Esophagus squamous epithelium (tissue), 5 donors: ENCODE measurements at places on chromosomes 12 and 14. TPM values are rescaled to one million over a fixed set of nuclear protein-coding genes. Genes with fewer than 3 reads are reported as not detected.

Gene HOXC5
- total RNA-seq, result not detected

Gene SIX6
- total RNA-seq, result not detected

Gene RPL41
- 4,641 TPM for total RNA-seq

Gene DDX23
- 53.7 TPM for total RNA-seq

Gene SLC8B1
- total RNA-seq, result 26.8 TPM

- no peaks in the 10 kb centered on the region for H3K4me1 ChIP-seq
- H3K4me3 ChIP-seq, result no peak overlapping the region
- DNase-seq, result no peak
- H3K27me3 ChIP-seq, result no peaks in the 10 kb centered on the region
Measured at GRCh38 chr12:21910657-21911056, 30.6 kb downstream of the ABCC9 start.

GRCh38 chr12:1666215-1666614, 24.7 kb upstream of the ADIPOR2 start:
- no peak overlapping the region for H3K27ac ChIP-seq
- no peak for DNase-seq
- peaks cover 30% of the 10 kb centered on the region for H3K4me1 ChIP-seq
- H3K27me3 ChIP-seq, result no peaks in the 10 kb centered on the region

DNA sequence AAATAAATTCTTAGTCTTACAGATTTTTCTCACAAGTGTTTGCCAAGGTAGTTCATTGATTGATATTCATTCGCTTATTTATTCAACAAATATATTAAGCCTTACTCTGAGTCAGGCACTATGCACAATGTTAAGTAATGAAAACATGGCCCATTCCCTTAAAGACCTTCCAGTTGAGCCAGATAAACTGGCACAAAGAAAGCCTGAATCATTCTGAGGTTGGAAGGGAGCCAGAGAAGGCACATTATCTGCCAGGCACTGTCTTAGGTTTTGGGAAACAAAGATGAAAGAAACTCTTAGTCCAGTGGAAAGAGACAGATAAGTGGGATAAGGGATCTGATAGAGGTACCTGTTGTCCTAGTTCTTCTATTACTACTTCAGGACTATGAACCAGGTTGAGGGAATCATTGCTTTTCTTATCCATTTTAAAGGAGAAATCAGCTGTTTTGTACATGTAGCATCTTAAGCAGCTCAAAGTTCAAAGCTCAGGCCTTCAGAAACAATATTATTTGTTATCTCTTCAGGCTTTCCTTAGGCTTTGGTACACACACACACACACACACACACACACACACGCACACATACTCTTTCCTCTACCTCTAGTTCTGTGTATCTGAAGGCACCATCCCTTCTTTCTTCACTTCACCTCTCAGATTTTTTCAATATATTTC, 27.0 kb downstream of the PDE6H start:
- no peak for DNase-seq
- no peaks in the 10 kb centered on the region for H3K27me3 ChIP-seq
- peaks cover 16% of the 10 kb centered on the region for H3K4me1 ChIP-seq
- H3K27ac ChIP-seq, result no peak overlapping the region
- H3K36me3 ChIP-seq, result no peaks in the 10 kb centered on the region

- H3K27me3 ChIP-seq, result no peaks in the 10 kb centered on the region
- no peaks in the 10 kb centered on the region for H3K36me3 ChIP-seq
- DNase-seq, result no peak
- no peak overlapping the region for H3K4me3 ChIP-seq
Measured at GRCh38 chr14:87756661-87757060, 236.3 kb downstream of the GALC start.

GRCh38 chr12:112380663-112381405, 1.4 kb downstream of the HECTD4 start:
- DNase-seq, result no peak
- H3K27ac ChIP-seq, result peak overlapping the region; percentile 81
- no peaks in the 10 kb centered on the region for H3K27me3 ChIP-seq
- no peaks in the 10 kb centered on the region for H3K36me3 ChIP-seq
- peaks cover 16% of the 10 kb centered on the region for H3K4me1 ChIP-seq

GRCh38 chr12:11840366-11840765, 190.9 kb downstream of the ETV6 start:
- H3K36me3 ChIP-seq, result peaks cover 3% of the 10 kb centered on the region
- no peaks in the 10 kb centered on the region for H3K27me3 ChIP-seq
- H3K27ac ChIP-seq, result no peak overlapping the region
- H3K4me1 ChIP-seq, result peaks cover 15% of the 10 kb centered on the region
- no peak for DNase-seq
- H3K4me3 ChIP-seq, result no peak overlapping the region

GRCh38 chr12:49973361-49973830, 649 bp downstream of the AQP6 start:
- no peak overlapping the region for H3K27ac ChIP-seq
- no peaks in the 10 kb centered on the region for H3K36me3 ChIP-seq
- no peaks in the 10 kb centered on the region for H3K27me3 ChIP-seq
- peaks cover 10% of the 10 kb centered on the region for H3K4me1 ChIP-seq

- H3K4me1 ChIP-seq, result no peaks in the 10 kb centered on the region
- H3K4me3 ChIP-seq, result no peak overlapping the region
- no peak overlapping the region for H3K27ac ChIP-seq
- DNase-seq, result no peak
- H3K27me3 ChIP-seq, result no peaks in the 10 kb centered on the region
Measured at GRCh38 chr12:121190523-121191031, 19.4 kb upstream of the P2RX4 start.

DNA sequence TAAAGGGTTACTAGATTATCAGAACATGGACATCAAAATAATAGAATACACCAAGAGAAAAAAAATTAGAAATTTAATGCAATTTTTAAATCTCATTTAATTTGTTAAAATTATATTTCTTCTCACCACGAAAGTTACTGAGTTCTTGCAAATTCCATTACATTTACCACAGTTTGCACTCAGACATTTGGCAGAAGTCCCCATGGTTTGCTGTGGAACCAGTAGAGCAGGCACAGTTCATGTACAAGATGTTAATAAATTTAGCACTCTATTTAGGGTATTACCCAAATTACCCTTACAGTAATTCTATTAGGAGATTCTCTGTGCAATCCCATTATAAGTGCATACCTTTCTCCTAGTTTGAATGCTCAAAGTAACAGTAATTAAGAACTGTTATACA, 9.7 kb downstream of the SCN8A start:
- no peaks in the 10 kb centered on the region for H3K4me1 ChIP-seq
- H3K4me3 ChIP-seq, result no peak overlapping the region
- no peak for DNase-seq
- peaks cover 16% of the 10 kb centered on the region for H3K27me3 ChIP-seq

GRCh38 chr14:22803687-22803974, 11.6 kb downstream of the SLC7A7 start:
- no peaks in the 10 kb centered on the region for H3K27me3 ChIP-seq
- no peaks in the 10 kb centered on the region for H3K36me3 ChIP-seq

- H3K27me3 ChIP-seq, result no peaks in the 10 kb centered on the region
- no peaks in the 10 kb centered on the region for H3K36me3 ChIP-seq
- no peak overlapping the region for H3K27ac ChIP-seq
- no peak for DNase-seq
- no peaks in the 10 kb centered on the region for H3K4me1 ChIP-seq
Measured at GRCh38 chr14:60093606-60094005, 1.9 kb downstream of the PCNX4 start.

DNA sequence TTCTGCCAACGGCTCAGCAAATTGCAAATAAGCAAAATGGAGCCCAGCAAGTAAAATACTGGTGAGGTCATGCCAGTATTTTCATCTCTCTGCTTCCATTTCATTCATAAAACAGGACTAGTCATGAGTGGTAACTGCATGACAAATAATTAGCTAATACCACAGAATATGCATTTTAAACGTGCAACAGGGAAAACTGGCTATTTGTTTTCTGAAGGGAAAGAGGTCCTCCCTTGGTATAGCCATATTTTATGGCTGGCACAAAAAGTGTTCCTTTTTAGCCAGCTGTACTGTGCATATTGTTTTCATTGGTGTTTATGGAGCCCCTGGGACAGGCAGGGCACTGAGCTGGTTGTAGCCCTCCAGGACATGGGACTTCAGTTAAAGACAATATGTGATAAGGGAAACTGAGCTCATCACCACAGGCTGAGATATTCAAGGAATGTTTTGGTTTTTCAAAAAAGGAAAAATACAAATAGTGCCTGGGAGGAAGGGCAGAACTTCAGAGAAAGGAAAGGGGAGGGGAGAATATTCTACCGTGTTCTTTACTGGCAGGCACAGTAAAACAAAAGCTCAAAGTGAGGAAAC, 26.1 kb upstream of the FOXN3 start:
- no peaks in the 10 kb centered on the region for H3K4me1 ChIP-seq
- H3K4me3 ChIP-seq, result no peak overlapping the region
- H3K36me3 ChIP-seq, result no peaks in the 10 kb centered on the region
- DNase-seq, result no peak
- no peaks in the 10 kb centered on the region for H3K27me3 ChIP-seq
